ENCODE measurements at places on chromosomes 5 and 9.

GRCh38 chr9:119611565-119611964, 242.3 kb upstream of the BRINP1 start:
- no peaks in the 10 kb centered on the region for H3K27me3 ChIP-seq
- DNase-seq = no peak
- H3K4me1 ChIP-seq = no peaks in the 10 kb centered on the region
- no peak overlapping the region for H3K4me3 ChIP-seq

GRCh38 chr9:121876658-121877271, 216.3 kb downstream of the TTLL11 start:
- no peak overlapping the region for H3K4me3 ChIP-seq
- DNase-seq = no peak
- H3K27me3 ChIP-seq = no peaks in the 10 kb centered on the region
- H3K4me1 ChIP-seq = no peaks in the 10 kb centered on the region
- no peaks in the 10 kb centered on the region for H3K36me3 ChIP-seq

DNA sequence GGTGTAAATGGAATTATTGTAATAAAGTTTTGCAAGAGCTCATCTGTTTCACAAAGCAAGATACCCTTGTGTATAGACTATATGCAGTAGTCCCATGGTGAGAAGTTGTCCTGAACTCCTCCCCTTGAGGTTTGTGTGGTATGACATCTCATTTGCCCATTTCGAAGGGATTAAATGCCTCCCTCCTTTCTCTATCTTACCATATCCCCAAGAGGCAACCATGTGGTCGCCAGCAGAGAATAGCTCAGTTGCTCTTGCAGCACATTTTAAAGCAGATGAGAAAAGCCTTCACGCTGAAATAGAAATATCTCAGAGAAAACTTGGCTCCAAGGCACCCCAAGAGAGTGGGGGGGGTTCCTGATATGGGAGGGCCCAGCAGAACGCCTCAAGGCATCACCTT, 4.6 kb downstream of the SEMA6A start:
- no peak overlapping the region for H3K27ac ChIP-seq
- peaks cover 1% of the 10 kb centered on the region for H3K36me3 ChIP-seq
- H3K27me3 ChIP-seq = peaks cover 77% of the 10 kb centered on the region
- DNase-seq = no peak

DNA sequence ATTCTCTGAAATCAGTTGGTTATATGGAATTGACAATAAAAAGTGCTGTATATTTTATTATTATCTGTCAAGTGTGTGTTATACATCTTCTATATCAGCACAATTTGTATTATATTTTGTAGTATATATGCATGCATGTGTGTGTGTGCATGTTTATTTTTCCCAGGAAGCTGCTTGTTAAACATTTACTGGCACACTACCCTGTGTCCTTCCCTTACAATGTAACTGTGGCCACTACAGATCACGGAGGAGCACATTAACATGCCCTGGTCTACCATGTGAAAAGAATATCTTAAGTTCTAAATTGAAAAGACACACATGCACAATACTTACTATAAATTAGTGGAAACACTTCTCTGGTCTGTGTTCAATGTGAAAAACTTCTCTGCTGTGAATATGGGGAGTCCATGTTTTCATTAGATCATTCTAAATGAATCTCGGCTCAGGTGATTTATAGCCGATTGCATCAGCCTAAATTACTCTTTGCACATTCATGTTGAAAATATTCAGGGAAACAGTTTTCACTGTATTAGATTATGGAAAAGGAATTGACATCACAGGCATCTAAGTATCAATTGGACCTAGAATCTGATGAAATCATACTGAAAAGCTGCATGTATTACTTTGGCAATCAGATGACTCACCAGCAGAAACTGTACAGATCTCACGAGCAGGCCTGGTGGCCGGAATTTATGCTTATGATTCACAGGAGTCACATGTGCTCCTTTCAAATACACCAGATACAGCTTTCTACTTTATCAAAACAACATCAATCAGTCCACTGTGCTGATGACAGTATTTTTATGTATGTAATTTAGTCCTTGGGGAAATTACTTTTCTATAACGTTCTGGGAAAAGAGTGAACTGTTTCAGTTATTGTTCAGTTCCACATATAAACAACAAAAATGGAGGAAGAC, 39.4 kb downstream of the LURAP1L start:
- H3K27me3 ChIP-seq = no peaks in the 10 kb centered on the region
- no peak for DNase-seq
- H3K4me1 ChIP-seq = no peaks in the 10 kb centered on the region
- H3K4me3 ChIP-seq = no peak overlapping the region
- no peaks in the 10 kb centered on the region for H3K36me3 ChIP-seq

GRCh38 chr9:5629312-5630080, 589 bp downstream of the RIC1 start:
- H3K27me3 ChIP-seq = no peaks in the 10 kb centered on the region
- H3K36me3 ChIP-seq = peaks cover 21% of the 10 kb centered on the region
- peak overlapping the region; percentile 93 for H3K27ac ChIP-seq
- peaks cover 58% of the 10 kb centered on the region for H3K4me1 ChIP-seq
- DNase-seq = peak; percentile 69
- peak overlapping the region; percentile 93 for H3K4me3 ChIP-seq

DNA sequence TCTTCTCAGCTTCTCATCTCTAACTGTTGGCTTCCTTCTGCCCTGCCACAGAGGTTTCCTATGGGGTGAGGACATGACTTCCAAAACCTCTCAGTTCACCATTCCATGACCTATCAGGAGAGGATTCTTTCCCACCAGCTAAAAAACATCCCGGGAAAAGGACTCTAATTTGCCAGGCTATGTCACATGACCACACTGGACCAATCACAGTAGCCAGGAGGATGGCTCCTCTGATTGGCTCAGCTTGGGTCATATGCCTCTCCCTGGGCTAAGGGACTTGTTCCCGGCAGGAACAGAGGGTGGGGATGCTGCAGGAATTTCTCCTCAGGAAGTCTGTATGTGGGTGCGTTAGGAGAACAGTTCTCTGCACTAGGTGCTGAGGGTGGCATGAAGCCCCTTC, 40.3 kb upstream of the XPA start:
- no peak overlapping the region for H3K27ac ChIP-seq
- H3K4me1 ChIP-seq = peaks cover 3% of the 10 kb centered on the region
- no peaks in the 10 kb centered on the region for H3K36me3 ChIP-seq
- H3K4me3 ChIP-seq = no peak overlapping the region
- peaks cover 37% of the 10 kb centered on the region for H3K27me3 ChIP-seq

GRCh38 chr5:74767579-74767913, 497 bp downstream of the NSA2 start:
- no peak for DNase-seq
- H3K36me3 ChIP-seq = peaks cover 27% of the 10 kb centered on the region
- H3K4me3 ChIP-seq = peak overlapping the region; percentile 97
- H3K4me1 ChIP-seq = peaks cover 31% of the 10 kb centered on the region
- H3K27me3 ChIP-seq = no peaks in the 10 kb centered on the region

GRCh38 chr5:7329712-7330111, 66.2 kb upstream of the ADCY2 start:
- H3K27me3 ChIP-seq = no peaks in the 10 kb centered on the region
- DNase-seq = no peak
- no peak overlapping the region for H3K4me3 ChIP-seq
- no peaks in the 10 kb centered on the region for H3K4me1 ChIP-seq
- no peaks in the 10 kb centered on the region for H3K36me3 ChIP-seq

- DNase-seq = peak; percentile 78
- peaks cover 6% of the 10 kb centered on the region for H3K36me3 ChIP-seq
- no peak overlapping the region for H3K27ac ChIP-seq
- no peak overlapping the region for H3K4me3 ChIP-seq
These were observed 780 bp downstream of the RNU6ATAC start for GRCh38 chr9:134163371-134164196.

DNA sequence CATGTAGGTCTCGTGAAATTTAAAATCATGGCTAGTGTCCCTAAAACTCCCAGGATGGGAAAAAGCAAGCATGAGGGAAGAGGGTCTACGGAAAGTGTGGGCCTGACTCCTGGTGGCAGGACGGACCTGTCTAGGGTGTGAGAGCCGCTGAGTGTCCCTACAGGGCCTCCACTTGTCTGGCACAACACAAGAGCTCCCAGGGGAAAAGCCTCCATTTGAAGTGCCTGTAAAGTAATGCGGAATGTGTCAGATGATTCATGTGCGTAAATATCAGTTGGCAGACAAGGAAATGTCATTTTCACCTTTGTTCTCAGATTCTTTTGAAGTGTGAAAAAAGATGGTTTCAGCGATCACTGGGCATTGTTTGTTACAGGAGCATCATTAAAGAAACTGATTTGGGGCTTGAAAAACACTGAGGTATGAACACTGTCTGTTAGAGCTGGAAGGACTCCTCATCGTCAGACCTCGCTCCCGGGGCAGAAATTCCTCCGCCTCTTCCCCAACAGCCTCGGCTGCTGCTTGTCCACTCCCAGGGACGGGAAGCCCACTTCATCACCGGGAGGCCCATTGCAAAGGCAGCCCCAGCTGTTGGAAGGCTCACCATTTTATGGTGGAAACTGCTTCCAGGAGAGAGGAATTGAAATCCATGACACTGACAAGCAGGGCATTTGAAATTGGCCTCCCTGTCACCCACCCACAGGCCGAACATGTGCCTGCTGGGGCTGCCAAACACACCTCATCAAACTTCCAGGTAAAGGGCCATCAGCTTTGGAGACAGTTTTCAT, 240.8 kb downstream of the FSTL4 start:
- peaks cover 15% of the 10 kb centered on the region for H3K27me3 ChIP-seq
- DNase-seq = peak; percentile 31
- H3K27ac ChIP-seq = no peak overlapping the region
- no peaks in the 10 kb centered on the region for H3K36me3 ChIP-seq
- H3K4me1 ChIP-seq = no peaks in the 10 kb centered on the region

- H3K36me3 ChIP-seq = no peaks in the 10 kb centered on the region
- H3K27me3 ChIP-seq = peaks cover 5% of the 10 kb centered on the region
- DNase-seq = no peak
These were observed 160.3 kb downstream of the TLR4 start for GRCh38 chr9:117864385-117865057.

- H3K36me3 ChIP-seq = peaks cover 7% of the 10 kb centered on the region
- H3K27me3 ChIP-seq = no peaks in the 10 kb centered on the region
- H3K4me1 ChIP-seq = peaks cover 9% of the 10 kb centered on the region
- no peak for DNase-seq
- no peak overlapping the region for H3K4me3 ChIP-seq
- peak overlapping the region; percentile 2 for H3K27ac ChIP-seq
These were observed 10.8 kb upstream of the DBN1 start for GRCh38 chr5:177483994-177484901.

DNA sequence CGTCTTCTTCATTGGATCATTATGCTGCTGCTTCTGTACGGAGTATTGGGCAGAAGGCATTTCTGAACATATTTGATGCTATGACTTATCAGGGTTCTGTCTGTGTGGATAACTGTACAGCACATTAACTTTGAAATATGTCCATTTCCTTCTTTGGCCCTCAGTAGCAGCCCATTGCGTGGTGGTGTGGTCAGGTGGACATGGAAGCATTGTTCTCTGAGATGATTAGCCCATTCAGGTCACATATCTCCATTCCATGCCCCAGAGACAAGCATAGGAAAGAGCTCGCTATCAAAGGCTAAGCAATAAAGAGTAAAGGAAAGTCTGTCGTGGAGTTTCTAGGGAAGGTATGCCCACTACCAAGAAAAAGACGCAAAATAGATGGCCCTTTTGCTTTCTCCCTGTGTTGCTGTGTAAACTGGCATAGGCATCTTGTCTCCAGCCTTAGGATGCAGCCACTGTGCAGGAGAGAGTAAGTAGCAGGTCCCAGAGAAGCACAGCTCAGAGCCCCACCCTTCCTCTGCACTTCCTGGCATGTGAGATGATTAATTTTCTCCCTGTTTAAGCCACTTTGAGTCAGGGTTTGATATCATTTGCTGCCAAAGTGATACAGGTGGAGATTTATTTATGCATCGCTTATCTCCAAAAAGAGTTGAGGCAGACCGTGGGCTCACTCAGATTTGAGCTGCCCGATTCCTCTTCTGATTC, 221.9 kb downstream of the PDZD2 start:
- DNase-seq = no peak
- peaks cover 7% of the 10 kb centered on the region for H3K36me3 ChIP-seq
- H3K27me3 ChIP-seq = peaks cover 17% of the 10 kb centered on the region
- H3K27ac ChIP-seq = no peak overlapping the region
- H3K4me3 ChIP-seq = no peak overlapping the region

- H3K27me3 ChIP-seq = no peaks in the 10 kb centered on the region
- H3K4me1 ChIP-seq = peaks cover 22% of the 10 kb centered on the region
These were observed 112.3 kb downstream of the SMARCA2 start for GRCh38 chr9:2127486-2127885.

GRCh38 chr5:62585306-62585705, 6.7 kb downstream of the LRRC70 start:
- H3K36me3 ChIP-seq = peaks cover 11% of the 10 kb centered on the region
- DNase-seq = no peak
- H3K27me3 ChIP-seq = no peaks in the 10 kb centered on the region

DNA sequence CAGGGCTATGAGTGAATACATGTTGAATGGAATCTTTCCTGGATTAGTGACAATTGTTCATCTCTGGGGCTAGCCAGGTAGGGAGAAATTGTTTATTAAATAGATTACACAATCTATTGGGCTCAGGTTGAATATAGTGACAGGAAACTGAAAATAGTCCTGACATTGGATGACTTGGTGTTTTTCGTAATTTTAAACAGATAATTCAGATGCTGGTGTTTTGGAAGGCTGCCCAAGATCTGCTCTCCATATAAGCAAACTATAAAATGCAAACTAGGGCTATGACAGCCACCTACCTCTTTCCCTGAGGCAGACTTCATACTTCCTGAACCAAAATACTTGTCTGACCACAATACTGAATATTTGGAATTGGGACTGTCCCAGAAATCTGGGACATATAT, 99.1 kb downstream of the ENC1 start:
- no peaks in the 10 kb centered on the region for H3K36me3 ChIP-seq
- no peak for DNase-seq
- H3K27me3 ChIP-seq = peaks cover 18% of the 10 kb centered on the region
- H3K4me3 ChIP-seq = no peak overlapping the region
- H3K27ac ChIP-seq = no peak overlapping the region
- no peaks in the 10 kb centered on the region for H3K4me1 ChIP-seq

DNA sequence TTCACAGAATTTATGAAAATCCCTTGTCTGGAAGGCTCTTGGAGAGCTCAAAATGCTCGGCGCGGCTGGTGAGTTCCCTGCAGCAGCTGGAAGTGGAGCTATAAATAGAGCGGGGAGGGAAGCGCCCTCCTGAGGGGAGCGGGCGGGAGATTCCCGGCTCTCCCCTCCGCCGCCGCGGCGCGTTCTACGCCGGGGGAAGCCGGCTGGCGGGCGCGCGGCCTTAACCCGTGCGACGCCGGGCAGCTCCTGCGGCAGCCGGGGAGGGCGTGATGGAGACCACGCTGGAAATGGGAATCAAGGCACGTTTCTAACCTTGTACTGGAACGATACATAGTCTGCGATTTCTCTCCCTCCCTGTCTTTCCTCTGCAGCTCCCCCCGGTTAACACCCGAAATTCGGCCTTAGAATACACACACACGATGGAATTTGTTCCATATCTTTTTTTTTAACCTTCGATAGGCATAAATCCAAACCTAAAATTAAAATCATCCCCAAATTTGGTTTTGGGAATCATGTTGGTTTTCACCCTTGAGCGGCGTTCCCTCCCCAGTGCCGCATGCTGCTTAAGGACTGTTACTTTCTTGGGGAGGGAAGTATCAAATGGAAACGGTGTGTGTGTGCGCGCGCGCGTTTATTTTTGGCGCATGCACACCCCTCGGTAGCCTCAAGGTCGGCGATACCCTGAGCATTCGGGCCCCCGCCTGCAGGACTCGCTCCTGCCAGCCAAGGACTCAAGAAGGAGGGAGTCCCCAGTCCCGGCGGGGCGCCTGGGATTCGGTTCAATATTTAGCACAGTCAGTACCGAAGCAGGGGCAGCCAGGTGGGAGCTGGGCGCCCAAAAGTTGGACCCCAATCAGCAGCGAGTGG, 306.3 kb upstream of the KCNN2 start:
- no peaks in the 10 kb centered on the region for H3K36me3 ChIP-seq
- H3K27me3 ChIP-seq = peaks cover 40% of the 10 kb centered on the region
- no peak overlapping the region for H3K4me3 ChIP-seq
- DNase-seq = no peak
- no peaks in the 10 kb centered on the region for H3K4me1 ChIP-seq
